ENCODE measurements at places on chromosomes 13 and 19.

DNA sequence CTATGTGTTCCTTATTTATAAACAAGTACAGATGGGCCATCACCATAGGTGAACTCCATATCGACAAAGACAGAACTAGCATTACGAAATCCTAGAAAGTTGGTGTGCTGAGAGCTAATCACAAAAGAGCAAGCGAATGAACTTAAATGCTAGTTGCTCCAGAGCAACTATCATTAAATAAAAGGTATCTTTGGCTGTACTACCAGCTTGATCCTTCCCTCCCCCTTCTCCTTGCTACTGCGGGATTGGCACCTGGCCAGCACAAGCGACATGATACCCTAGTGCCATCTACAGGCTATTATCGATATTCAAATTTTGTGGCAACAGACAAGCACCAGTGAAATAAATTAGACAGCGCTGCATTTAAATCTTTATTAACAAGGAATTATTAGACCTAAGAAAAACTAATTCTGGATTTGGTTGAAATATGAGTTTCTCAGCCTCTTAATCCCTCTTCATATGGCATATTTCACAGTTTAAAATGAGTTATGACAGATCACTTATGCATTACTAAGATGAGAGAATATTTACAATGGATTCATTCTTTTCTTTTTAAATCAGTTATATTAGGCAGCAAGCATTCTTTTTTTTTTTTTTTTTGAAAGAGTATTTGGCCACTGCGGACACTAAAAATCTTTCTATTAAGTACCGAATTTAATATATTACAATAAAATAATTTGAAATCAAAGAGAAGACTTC lies 5.8 kb downstream of the PCDH9 start:
- peak; percentile 3 for DNase-seq

DNA sequence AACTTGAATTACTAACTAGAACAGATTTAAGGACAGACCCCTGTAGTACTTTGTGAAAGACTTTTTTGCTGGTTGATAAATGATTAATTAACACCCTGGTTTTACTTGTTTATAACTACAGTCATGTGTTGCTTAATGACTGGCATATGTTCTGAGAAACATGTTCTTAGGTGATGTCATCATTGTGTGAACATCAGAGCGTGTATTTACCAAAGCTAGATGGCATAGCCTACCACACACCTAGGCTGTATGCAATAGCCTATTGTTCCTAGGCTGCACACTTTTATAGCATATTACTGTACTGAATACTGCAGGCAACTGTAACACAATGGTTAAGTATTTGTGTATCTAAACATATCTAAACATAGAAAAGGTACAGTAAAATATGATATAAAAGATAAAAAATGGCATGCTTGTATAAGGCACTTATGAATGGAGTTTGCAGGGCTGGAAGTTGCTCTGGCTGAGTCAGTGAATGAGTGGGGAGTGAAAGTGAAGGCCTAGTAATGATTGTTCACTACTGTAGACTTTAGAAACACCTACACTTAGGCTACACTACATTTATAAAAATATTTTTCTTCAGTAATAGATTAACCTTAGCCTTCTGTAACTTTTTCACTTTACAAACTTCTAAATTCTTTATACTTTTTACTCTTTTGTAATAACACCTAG lies 260.3 kb downstream of the KCNRG start:
- DNase-seq: no peak

DNA sequence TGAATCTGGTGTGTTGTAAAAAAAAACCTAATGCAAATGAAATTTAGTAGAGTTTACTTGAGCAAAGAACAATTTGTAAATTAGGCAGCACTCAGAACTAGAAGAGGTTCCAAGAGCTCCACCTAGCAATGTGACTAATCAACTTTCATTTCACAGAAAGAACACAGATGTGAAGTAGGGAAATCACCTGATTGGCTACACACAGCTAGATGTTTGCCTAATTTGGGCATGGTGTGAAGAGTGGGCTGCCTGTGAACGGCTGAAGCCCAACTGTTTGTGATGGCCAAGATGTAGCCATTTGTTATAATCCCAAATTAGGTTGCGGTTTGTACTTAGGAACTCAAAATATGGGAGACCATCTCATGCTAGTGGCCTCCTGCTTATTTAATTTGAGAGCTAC lies 724.4 kb upstream of the SLITRK5 start:
- DNase-seq: no peak

DNA sequence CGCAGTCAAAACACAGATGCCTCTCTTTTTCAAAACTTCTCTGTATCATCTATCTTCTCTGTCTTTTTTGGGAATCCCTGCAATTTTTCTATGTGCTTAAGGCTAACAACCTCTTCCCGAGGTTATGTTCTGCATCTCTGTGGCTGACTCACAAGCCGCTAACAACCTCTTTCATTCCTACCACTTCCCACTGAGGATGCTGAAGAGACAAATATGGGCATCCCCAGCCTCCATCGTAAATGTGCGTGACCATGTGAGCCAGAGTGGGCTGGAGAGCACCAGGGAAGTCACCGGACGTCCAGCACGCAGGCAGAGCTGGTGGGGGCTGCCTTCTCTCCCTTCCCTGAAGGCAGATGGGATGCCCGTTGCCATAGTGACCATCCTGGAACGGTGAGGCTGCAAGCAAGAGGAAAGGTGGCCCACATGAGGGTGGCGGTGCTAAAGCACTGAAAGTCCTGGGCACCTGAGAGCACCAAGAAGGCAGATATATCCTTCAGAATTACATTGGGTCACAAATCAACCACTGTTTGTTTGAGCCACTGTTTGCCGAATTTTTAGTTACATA lies 122.8 kb downstream of the SHISA2 start:
- no peak for DNase-seq

- no peak for DNase-seq
Observed at GRCh38 chr13:102530751-102531150, 66.0 kb upstream of the TPP2 start.

DNA sequence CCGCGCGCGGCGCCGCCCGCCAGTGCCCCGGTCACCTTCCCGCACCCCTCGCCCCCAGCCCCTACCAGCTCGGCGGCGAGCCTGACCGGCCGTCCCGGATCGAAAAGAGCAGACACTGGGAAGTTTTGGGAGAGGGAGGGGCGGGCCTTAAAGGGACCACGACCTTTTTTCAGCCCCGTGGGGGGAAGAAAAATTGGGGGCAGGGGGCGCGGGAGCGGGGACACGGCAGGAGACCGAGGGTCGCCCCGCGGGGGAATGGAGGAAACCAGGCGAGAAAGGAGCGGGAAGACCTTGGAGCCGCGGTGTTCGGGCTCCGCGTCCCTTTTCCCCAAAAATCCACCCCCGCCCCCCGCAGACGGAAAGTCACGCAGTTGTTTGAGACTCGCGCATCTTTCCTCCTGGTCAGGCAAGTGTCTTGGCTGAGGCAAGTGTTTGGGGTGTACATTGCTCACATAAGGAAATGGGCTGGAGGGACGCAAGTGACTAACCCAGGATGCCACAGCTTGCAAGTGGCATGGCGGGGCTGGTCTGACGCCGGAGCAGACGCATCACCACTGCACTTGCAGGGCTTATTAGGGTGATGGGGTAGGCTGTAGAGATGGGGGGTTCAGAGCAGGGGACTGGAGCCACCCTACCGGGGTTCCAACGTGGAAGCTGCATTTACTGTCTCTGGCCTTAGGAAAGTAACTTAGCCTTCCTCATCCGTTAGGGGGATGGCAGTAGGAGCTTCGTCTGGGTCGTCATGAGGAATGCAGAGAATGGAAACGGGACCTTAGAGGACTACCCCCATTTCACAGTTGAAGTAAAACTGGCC lies 2.7 kb upstream of the HNRNPL start:
- peak; percentile 73 for DNase-seq

GRCh38 chr13:110221406-110222117 lies 85.4 kb downstream of the COL4A1 start:
- no peak for DNase-seq

GRCh38 chr13:32135056-32135390 lies 103.4 kb downstream of the FRY start:
- no peak for DNase-seq
